NCI-H69 (cell line): ENCODE measurements at places on chromosomes 11 and 22.

DNA sequence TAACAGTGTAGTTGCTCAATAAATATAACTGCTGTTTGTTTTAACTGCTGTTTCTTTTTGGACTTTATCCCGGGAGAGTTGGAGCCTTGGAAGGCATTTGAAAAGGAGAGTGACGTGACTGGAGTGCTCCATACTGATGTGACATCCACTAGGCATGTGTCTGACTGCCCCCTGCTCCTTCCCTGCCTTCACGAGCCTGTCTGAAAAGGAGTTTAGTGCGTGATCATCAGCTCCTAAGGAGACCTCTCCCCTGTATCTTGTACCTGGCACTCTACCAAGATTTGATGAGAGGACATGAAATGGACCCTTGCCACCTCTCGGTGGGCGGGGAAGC, 22.9 kb downstream of the ZBTB16 start:
- no peak for DNase-seq

GRCh38 chr11:122209619-122210366, 93.8 kb upstream of the BLID start:
- peak; percentile 58 for DNase-seq

DNA sequence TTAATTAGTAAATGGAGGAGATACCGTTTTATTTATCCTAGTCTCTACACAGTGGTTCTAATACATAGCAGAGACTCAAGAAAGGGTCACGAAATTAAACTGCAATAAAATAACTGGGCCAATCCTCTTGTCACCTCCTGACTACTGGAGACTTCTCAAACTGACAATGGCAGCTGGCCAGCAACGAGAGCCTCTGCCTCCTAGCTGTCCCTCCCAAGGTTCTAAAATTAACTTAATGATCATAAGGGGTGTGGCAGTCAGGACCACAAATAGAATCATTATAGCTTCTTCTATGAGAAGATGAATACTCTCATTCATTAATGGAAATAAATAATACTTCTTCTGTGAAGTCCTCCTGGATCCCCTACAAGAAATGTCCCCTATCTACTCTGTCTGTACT, 63.8 kb upstream of the APOA1 start:
- no peak for DNase-seq

DNA sequence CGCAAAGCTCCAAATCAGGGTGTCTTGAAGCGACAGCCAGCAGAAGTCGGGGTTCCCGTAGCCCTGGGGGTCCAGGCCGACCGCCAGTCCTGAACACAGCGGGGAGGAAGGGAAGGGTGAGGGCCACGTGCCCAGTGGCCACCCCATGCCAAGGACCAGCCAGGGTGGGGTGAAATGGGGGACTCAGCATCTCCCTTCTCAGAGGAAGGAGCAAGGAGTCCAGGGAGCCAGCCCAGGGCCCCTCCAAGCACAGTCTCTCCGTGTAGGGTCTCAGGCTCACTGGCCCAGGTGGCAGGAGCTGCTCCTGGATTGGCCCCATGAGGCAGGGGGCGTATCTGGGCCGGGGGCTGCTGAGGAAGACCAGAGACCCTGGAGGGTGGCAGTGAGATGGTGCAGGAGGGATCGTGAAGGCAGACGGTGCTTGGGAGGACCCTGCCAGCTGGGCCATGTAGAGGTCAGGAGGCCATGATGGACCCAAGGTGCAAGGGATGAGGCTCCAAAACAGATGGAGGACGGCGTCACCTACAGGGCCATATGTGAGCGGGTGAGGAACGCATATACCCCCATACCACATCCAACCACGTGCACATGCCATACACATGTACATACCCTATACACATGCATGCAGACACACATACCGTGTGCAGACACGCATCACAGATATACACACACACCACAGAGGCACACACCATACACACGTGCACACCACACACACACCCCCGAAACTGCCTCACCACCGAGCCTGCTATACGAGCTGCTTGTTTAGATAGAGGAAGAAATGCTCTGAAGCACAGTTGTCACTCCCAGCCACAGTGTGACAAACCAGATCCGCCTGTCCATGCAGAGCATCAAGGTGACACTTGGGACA, 34.4 kb downstream of the TRMU start:
- no peak for DNase-seq

DNA sequence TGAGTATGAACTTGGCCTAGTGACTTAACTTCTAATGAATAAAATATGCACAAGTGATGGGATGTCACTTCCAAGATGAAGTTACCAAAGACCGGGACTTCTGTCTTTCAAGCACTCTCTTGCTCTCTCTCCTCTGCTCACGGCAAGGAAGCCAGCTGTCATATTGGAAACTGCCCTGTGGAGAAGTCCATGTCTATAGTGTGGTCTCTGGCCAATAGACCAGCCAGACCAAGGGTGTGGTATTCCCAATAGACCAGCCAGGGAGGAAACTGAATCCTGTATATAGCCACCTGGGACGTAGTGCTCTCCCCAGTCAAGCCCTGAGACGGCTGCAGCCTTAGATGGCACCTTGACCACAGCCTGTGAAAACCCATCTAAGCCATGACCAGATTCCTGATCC, 93.2 kb upstream of the ALX4 start:
- no peak for DNase-seq

DNA sequence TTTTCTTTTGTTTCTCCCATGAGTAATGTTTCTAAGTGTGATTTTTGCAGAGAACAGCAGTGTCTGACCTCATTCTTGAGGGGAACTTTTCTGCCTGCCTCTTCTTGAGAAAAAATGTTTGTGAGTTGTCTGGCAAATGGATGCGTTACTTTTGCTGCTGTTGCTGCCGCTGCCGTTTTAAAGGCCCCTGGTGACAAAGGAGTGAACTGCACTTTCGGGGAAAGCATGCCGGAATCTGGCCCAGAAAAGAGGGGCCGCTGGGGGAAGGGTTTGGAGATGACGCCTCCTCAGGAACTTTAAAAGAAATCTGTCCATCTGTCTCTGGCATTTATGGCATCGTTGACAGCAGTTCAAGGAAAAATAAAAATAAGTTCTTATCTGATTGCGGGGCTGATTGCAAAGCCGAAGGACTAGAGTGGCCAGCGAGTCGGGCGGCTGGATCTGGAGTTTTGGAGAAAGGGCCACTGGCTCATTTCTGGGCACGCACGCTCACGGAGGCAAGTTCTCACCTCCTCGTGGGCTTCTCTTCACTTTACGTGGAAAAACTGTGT, 16.5 kb downstream of the ZBTB16 start:
- DNase-seq: peak; percentile 32

- DNase-seq: no peak
Observed at GRCh38 chr11:69116671-69117070, 39.1 kb upstream of the SMIM38 start.

GRCh38 chr11:110059706-110060463, 33.3 kb upstream of the ZC3H12C start:
- DNase-seq: no peak

DNA sequence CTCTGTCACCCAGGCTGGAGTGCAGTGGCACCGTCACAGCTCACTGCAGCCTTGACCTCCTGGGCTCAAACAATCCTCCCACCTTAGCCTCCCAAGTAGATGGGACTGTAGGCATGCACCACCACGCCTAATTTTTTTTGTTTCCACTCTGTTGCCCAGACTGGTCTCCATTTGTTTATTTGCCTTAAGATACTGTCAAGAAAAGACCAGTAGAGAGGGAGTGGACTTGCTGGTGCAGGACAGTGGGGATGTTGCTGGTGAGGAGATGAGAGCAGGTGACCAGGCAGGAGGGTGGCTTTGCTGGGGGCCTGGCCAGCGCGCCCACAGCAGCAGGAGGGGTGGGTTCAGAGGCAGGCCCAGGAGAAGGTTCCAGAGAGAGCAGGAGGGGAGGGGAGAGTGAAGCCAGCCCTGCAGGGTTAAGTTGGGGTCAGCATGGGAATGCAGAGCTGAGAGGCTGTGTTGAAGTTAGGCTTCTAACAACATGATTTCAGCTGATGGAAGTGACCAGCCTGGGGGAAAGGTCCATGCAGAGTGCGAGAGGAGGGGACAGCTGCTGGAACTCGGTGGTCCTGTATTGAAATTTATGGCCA, 35.8 kb downstream of the NADSYN1 start:
- no peak for DNase-seq

DNA sequence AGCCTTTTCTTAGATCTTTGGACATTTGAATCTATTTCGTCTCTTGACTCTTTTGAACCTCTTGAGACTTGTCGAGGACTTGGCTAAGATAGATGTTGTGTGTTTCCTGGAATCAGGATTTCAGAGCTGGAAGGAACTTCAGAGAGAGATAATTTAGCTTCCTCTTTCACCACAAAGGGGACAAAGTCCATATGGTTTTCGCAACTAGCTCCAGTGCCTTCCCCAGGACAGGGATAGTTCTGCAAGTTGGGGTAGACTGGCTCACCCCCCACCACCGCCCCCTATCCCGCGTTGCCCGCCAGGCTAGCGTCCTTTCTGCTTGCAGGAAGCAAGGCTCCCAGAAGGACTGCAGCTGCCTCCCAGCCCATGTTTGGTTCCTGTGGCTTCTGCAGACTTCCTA, 75.7 kb upstream of the MYO18B start:
- no peak for DNase-seq

- DNase-seq: no peak
Observed at GRCh38 chr11:112227471-112227870, 1.2 kb downstream of the PTS start.

GRCh38 chr11:110113505-110113904, 20.3 kb downstream of the ZC3H12C start:
- no peak for DNase-seq

DNA sequence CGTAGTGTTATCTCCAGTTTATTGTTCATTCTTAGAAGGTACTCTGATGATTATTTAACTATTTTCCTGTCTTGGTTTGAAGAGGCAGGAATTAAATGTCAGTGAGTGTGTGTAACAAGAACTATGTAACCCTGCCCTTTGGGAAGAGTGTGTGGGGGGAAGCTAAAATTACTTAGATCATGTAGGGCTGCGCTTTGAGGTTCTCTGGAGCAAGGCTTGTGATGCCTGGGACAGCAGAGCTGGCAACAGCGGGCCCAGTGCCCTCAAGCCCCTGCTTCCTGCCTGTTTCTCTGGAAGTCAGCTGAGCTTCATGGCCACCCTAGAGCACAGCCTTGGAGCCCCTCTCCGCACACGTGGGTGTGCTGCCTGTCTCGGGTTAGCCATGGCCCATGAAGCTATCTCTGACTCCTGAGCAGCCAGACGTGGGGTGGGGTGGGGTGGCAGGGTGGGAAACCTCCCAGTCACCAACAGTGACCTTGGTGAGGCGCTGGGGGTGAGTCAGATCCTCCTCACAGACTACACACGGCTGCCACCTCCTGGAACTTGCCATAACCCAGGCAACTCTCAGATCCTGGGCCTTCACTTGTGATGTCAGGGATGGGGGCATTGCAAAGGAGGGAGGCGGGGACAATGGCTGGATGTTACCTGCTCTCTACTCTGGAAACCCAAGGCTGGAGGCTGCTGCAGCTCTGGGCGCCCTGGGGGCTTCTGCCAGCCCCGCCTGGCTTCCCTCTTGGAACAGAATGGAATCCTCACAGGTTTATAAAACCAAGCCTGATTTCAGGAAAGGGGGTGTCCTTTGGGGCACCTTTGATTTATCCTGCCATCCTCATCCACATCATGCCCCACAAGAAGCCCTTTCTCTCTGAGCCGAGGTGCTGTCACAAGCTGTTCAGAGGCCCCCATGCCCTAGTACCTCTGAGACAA, 88.6 kb downstream of the SNX19 start:
- peak; percentile 43 for DNase-seq

- DNase-seq: peak; percentile 44
Observed at GRCh38 chr22:47059701-47060161, 297.3 kb downstream of the TBC1D22A start.

DNA sequence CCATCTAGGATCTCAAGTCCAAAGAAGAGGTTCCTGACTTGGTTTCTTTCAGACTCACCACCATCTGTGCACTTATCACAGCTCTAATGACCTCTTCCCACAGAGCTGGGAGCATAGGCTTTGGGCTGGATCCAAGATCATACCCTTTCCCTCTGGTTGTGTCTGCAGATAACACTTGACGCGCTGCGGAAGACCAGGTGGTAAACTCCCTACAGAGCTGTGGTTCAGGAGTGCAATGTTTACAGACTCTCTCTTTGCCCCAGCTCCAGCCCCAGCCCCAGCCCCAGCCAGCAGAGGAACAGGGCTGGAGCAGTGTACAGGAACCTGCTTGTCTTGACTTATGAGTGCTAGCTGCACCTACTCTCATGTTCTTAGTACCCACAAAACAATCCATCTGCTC, 274.4 kb upstream of the SYN3 start:
- DNase-seq: no peak

- no peak for DNase-seq
Observed at GRCh38 chr11:111283945-111284481, 14.3 kb upstream of the POU2AF3 start.

GRCh38 chr11:47980907-47981621, 705 bp downstream of the PTPRJ start:
- DNase-seq: peak; percentile 58

GRCh38 chr11:115220423-115220822, 283.8 kb downstream of the CADM1 start:
- peak; percentile 79 for DNase-seq

GRCh38 chr22:39109361-39109760, 12.3 kb downstream of the APOBEC3H start:
- DNase-seq: no peak

- no peak for DNase-seq
Observed at GRCh38 chr11:133004369-133004768, 527.9 kb downstream of the OPCML start.

DNA sequence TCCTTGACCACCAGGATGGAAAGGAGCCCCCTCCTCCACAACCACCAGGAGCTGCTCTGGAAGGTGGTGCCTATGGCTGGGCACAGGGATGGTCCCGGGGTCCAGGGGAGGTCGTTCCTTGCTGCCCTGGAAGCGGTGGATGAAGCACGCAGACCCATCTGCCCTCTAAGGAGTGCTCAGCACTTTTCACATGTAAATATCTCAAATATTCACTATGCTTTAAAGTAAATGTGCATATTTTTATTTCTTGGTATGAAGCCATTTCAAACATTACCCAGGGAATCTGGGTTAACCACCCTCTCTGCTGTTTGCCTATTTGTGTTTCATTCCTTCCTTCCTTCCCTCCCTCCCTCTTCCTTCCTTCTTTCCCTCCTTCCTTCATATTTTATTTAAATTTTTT, 21.7 kb downstream of the SPATA19 start:
- DNase-seq: no peak

- DNase-seq: peak; percentile 38
Observed at GRCh38 chr11:14144934-14145333, 182.4 kb downstream of the SPON1 start.

GRCh38 chr11:121810291-121810690, 305.7 kb downstream of the BLID start:
- no peak for DNase-seq

GRCh38 chr11:16347928-16348685, 8.2 kb downstream of the SOX6 start:
- DNase-seq: peak; percentile 69

- DNase-seq: peak; percentile 47
Observed at GRCh38 chr11:66595245-66595904, 2.4 kb downstream of the CCS start.
